ENCODE measurements at places on chromosomes 3 and 15. TPM values are rescaled to one million over a fixed set of nuclear protein-coding genes. Genes with fewer than 3 reads are reported as not detected.

DNA sequence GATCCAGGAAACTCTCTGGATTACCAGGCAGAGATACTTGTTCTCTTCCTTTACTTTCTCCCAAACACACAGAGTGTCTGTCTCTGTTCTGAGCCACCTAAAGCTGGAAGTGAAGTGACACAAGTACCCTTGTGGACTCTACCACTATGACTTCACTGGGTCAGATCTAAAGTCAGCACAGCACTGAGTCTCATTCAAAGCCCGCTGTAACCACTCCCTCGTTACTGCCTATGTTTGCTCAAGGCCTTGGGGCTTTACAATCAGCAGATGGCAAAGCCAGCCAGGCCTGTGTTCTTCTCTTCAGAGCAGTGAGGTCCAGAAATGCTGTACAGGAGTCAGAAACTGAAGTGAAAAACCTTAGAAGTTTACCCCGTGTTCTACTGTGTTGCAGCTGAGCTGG lies 588.3 kb upstream of the SEMA6D start:
- DNase-seq: no peak
- no peaks in the 10 kb centered on the region for H3K27me3 ChIP-seq
- H3K4me3 ChIP-seq: no peak overlapping the region
- no peaks in the 10 kb centered on the region for H3K36me3 ChIP-seq
- H3K4me1 ChIP-seq: no peaks in the 10 kb centered on the region

IGDCC3 gene
- not detected for total RNA-seq

DNA sequence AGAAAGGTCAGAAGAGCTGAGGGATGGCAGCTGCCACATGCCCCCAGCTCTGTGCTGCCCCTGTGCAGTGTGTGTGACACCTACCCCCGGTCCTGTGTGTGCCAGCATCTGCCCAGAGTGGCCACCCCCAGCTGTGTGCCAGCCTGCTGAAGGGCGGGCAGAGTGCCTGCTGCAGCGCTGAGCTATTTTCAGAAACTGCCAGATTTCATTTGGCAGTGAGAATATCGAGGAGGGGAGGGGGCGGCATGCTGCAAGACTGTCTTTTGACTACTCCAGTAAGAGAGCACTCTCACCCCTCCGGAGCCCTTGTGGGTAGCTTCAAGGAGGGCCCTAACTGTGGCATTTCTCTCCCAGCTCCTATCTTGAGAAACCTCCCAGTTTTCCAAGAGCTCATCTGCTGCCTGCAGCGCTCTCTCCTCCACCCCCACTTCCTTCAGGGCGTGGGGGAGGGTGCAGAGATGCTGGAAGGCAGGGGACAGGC lies 25.2 kb upstream of the DOCK3 start:
- no peaks in the 10 kb centered on the region for H3K27me3 ChIP-seq
- no peak overlapping the region for H3K27ac ChIP-seq
- peaks cover 30% of the 10 kb centered on the region for H3K36me3 ChIP-seq
- no peak for DNase-seq

RTP3 gene
- total RNA-seq: not detected

SLC22A14 gene
- total RNA-seq: not detected

FANCD2OS gene
- total RNA-seq: not detected

- peaks cover 2% of the 10 kb centered on the region for H3K27me3 ChIP-seq
- no peaks in the 10 kb centered on the region for H3K4me1 ChIP-seq
- no peak for DNase-seq
- H3K36me3 ChIP-seq: no peaks in the 10 kb centered on the region
Observed at GRCh38 chr3:5727743-5728484, 540.4 kb downstream of the EDEM1 start.

- peak overlapping the region; percentile 45 for H3K27ac ChIP-seq
- no peaks in the 10 kb centered on the region for H3K27me3 ChIP-seq
- H3K4me1 ChIP-seq: peaks cover 51% of the 10 kb centered on the region
- peaks cover 38% of the 10 kb centered on the region for H3K36me3 ChIP-seq
Observed at GRCh38 chr3:59981377-59981776, 931.6 kb upstream of the CFAP20DC start.

DNA sequence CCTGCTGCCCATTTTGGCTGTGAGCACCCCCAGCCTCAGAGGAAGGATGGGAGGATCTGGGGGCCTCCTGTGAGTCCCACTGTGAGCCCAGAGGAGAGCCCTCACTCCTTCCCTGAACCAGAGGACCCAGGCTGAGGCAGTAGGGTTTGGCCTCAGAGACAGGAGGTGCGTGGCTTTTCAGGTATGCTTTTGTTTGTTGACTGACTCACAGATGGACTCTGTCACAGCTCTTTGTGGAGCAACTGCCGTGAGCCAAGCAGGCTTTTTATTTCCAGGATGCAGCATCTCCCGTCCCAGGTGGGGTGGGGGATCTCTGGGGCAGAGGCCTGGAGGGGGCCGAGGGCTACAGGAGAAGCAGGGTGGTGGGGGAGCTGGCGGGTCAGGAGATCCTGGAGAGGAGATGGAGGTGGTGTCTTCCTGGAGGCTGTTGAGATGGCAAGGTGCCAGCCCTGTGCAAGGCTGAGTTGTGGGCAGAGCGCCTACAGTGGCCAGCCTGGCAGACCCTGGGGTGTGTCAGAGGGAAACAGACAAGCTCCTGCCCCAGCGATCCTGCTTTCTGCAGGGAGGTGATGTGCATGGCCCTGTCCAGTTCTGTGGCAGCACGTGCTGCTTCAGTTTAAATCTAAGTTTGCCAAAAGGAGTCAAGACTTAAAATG lies 24.0 kb downstream of the PLXNA1 start:
- H3K27ac ChIP-seq: no peak overlapping the region
- H3K27me3 ChIP-seq: no peaks in the 10 kb centered on the region
- no peaks in the 10 kb centered on the region for H3K36me3 ChIP-seq
- no peak overlapping the region for H3K4me3 ChIP-seq

ZSCAN2 gene
- total RNA-seq: 6.5 TPM

- peaks cover 81% of the 10 kb centered on the region for H3K4me1 ChIP-seq
- H3K4me3 ChIP-seq: peak overlapping the region; percentile 78
- peak overlapping the region; percentile 88 for H3K27ac ChIP-seq
- H3K27me3 ChIP-seq: no peaks in the 10 kb centered on the region
Observed at GRCh38 chr3:69095636-69096035, 10.9 kb downstream of the ARL6IP5 start.

PPCDC gene
- 27.1 TPM for total RNA-seq

- no peak overlapping the region for H3K27ac ChIP-seq
- H3K4me1 ChIP-seq: no peaks in the 10 kb centered on the region
- DNase-seq: no peak
- H3K27me3 ChIP-seq: no peaks in the 10 kb centered on the region
Observed at GRCh38 chr3:133383741-133384140, 16.1 kb upstream of the BFSP2 start.

AKAP13 gene
- total RNA-seq: 81.9 TPM

DNA sequence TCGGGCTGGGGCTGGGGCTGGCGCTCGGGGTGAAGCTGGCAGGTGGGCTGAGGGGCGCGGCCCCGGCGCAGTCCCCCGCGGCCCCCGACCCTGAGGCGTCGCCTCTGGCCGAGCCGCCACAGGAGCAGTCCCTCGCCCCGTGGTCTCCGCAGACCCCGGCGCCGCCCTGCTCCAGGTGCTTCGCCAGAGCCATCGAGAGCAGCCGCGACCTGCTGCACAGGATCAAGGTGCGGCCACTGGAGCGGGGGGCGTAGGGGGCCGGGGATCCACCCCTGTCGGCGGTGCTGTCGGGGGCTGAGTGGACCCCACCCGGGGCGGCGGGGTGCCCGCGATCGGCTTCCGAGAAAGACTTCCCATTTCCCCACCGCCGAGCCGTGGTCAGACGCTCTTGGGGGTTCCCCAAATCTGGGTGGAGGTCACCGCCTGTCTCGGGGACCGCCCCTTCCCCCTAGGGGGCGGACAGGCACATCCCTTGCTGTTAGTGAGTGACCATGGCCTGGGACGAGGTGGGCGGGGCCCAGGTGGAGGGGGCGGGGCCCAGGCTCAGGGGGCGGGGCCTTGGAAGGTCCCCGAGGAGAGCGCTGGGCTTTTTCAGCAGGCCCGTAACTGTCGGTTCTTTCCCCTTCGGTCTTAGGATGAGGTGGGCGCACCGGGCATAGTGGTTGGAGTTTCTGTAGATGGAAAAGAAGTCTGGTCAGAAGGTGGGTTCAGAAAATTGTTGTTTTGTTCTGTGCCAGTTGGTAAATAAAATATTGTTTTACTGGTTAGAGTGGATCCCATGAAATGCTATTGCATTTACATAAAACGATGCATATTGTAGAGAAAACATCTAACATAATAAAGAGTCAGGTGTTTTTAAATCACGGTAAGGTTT lies 578 bp downstream of the LACTB start:
- peaks cover 21% of the 10 kb centered on the region for H3K36me3 ChIP-seq
- DNase-seq: peak; percentile 83
- peaks cover 21% of the 10 kb centered on the region for H3K4me1 ChIP-seq
- H3K4me3 ChIP-seq: peak overlapping the region; percentile 93

GRCh38 chr15:77622934-77623754 lies 9.6 kb downstream of the LINGO1 start:
- H3K27me3 ChIP-seq: peaks cover 3% of the 10 kb centered on the region
- no peak for DNase-seq
- H3K4me1 ChIP-seq: no peaks in the 10 kb centered on the region

GRCh38 chr15:29747837-29748417 lies 74.3 kb downstream of the TJP1 start:
- H3K4me3 ChIP-seq: no peak overlapping the region
- no peak for DNase-seq
- no peaks in the 10 kb centered on the region for H3K4me1 ChIP-seq

Data from activated T-helper 1 cell treated with anti-CD3 and anti-CD28 coated beads, Interleukin-12 subunit alpha, Interleukin-12 subunit beta, Interleukin-2, Interleukin-4 antibody, amounts not matched to agents 30 ng/mL and 10 ng/mL and 1 ng/mL, durations not matched to agents 14 hours and 24 hours and 36 hours (primary cell).